ENCODE measurements at places on chromosomes 3 and 15. TPM values are rescaled to one million over a fixed set of nuclear protein-coding genes. Genes with fewer than 3 reads are reported as not detected.

The CACNA2D3 gene
- not detected for total RNA-seq

The APOD gene
- total RNA-seq: 26.6 TPM

The GABRA5 gene
- 1.7 TPM for total RNA-seq

The PSMD2 gene
- 324 TPM for total RNA-seq

The MAGEL2 gene
- under 0.01 TPM for total RNA-seq

The CCR2 gene
- not detected for total RNA-seq

The PLA1A gene
- 29.9 TPM for total RNA-seq

The WDR72 gene
- 3.4 TPM for total RNA-seq

The LRRC3B gene
- not detected for total RNA-seq

The MST1R gene
- total RNA-seq: 3.4 TPM

The HESX1 gene
- not detected for total RNA-seq

The EPHA6 gene
- total RNA-seq: not detected

The COL6A5 gene
- under 0.01 TPM for total RNA-seq

The CNTN4 gene
- total RNA-seq: not detected

The GNAT1 gene
- not detected for total RNA-seq
